ENCODE measurements at places on chromosomes 13 and 19.
A peak's percentile ranks its signal among the peaks of the same experiment; 100 is the strongest.

DNA sequence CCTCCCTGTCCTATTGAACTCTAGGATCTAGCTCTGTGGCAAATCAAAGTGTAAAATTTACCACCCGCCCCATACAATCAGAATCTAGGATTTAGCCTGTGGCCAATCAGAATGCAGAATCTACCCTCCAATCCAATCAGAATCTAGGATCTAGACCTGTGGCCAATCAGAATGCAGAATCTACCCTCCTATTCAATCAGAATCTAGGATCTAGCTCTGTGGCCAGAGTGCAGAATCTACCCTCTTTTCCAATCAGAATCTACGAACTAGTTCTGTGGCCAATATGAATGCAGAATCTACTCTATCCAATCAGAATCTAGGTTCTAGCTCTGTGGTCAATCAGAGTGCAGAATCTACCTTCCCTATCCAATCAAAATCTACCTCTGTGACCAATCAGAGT is 25.8 kb downstream of the PRKD2 start:
- no peak for DNase-seq

DNA sequence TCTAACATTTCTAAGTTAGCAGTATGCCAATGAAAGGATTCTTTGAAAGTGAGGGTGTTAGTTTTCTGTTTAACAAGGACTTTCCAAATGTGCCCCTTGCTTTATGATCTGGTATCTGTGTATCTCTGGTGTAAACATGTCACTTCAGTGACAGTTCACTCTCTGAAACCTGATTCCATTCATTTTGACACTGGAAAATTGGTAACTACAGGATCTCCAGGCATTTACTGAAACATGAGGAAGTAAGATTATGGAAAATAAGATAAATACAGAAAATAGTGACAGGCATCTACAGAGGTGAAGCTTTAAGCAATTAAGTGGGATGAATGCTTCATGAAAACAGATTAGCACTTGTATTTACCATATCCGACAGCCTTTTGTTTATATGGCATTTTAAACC is 101.6 kb upstream of the MYO16 start:
- no peak for DNase-seq

DNA sequence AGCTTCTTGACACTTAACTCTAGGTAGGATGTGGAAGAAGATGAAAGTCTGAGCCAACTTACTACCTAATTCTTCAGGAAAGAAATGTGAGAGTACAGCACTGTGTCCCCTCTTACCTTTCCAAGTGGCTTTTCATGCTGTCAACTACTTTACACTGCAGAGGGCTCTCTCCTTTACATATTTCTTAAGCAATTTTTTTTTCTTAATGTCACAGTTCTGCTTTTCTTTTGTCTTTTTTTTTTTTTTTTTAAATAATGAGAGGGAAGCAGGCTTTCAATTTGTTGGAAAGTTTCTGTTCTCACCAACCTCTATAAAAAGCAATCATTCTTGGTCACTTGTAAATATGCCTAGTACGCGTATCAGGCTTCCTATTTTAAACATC is 212.7 kb upstream of the MIR17HG start:
- no peak for DNase-seq

- peak; percentile 93 for DNase-seq
These were observed 1.4 kb upstream of the CCDC97 start for GRCh38 chr19:41308450-41309179.

- no peak for DNase-seq
These were observed 8.7 kb downstream of the ADAMTSL5 start for GRCh38 chr19:1503925-1504773.

DNA sequence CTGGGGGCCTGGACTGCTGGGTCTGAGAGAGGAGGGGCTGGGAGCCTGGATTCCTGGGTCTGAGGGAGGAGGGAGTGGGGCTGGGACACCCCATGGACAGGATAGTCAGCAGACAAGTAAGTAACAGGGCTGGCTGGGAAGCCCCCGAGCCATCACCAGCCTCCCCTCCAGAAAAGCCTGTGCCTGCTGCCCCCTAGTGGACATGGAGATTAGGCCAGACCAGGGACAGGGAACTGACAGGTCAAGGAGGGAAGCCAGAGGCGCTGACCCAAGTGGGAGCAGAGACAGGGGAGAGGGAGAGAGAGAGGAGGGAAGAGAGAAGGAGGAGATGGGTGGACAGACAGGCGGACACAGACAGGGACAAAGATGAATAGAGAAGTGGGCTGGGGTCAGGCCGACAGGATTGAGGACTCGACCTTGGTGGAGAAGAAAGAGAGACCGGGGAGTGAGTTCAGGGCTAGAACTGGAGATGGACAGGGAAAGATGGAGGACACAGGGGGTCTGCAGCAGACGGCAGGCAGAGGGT is 6.7 kb upstream of the ERFL start:
- DNase-seq, result peak; percentile 52

- no peak for DNase-seq
These were observed 70.2 kb downstream of the DIAPH3 start for GRCh38 chr13:60093425-60094019.

DNA sequence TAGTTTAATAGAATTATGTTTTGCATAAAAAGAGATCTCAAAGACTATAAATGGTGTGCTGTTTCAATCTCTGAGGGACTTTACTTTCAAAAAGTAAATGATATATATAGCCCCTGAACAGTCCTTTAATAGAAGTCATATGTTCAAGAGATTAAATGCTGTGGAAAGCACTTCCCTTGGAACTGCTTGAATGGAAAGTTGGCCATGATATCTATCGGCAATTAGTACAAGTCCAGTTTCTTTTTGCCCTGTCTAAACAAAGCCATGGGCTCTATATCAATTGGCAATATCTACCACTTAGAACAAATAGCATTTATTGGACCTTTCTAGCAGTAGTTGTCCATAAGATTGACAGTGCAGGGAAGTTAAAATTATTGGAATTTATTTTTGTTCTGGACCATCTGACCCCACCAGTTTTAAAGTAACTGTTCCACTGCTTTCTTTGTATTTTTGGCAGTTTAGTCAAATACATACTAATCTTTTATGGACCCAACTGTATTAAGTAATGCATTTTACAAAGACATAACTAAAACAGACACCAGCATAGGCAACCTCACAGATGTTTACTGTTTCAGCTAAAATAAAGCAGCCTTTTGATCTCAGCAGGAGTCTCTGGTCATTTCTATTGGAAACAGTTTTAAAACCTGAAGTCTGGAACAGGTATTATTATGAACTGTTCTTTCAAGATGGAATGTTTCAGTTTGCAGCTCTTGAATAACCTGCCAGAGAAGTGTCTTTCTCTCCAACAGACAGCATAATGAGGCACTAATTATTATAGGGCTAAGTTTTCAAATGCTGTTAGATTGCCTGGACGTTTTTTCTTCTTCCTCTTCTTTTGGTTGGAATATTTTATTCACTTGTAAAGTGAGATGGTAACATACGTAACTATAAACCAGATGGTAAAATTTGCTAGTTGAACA is 282.6 kb downstream of the DCLK1 start:
- no peak for DNase-seq

GRCh38 chr13:59280297-59280696 is 883.4 kb downstream of the DIAPH3 start:
- peak; percentile 68 for DNase-seq

DNA sequence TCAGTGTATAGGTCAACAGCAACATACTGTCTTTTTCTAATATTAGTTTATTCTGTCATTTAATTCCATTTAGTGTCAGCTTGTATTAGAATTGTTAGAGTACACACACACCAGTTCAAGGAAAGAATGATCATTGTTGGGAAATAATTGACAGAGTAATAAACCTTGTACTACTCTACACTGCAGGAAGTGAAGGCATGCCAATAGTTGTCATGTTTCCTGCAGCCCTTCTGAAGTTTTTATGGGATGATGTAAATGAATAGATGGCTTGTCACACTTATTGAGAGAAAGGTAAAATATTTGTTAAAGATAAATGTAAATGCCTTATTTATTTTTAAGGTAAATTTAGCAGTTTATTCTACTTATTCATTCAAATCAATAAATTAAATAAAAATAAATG is 306.9 kb upstream of the KLHL1 start:
- DNase-seq, result no peak

GRCh38 chr13:50831512-50831911 is 12.0 kb downstream of the DLEU7 start:
- no peak for DNase-seq
